Cortex of kidney (tissue), 1 donor: ENCODE measurements at places on chromosomes 4 and X.

DNA sequence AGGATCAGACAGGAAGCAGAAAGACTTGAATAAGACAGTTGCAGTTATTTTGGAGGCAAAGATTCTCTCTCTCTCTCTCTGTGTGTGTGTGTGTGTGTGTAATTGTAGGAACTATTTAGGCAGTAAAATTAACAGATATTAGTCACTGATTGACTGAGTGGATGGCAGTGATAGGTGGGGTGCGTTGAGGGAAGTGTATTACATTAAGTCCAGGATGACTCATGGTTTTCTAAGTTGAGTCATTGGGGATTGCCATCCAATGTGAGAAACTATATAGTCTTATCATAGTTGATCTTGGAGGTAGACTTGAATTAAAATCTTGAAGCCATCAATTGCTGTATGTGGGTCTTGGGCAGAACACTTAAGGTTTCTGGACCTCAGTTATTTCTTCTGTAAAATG, 75.4 kb downstream of the AR start:
- no peak for DNase-seq

DNA sequence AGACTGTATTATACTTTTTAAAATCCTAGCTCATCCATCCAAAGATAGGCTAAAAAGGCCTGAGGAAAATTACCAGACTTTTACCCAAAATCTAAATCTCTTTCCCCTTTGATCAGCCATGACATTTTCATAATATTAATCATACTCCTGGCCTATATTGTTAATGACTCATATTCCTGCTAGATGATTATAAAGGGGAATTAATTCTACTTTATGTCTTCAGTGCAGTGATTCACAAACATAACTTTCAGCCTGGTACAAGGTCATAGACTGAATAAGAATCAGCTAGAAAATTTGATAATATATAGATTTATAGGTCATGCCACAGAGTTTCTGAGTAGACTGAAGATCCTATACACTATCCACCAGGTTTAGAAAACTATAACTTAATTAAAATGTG, 1905.4 kb downstream of the C4orf33 start:
- no peak for DNase-seq

GRCh38 chr4:94813221-94813620, 55.5 kb downstream of the BMPR1B start:
- no peak for DNase-seq

DNA sequence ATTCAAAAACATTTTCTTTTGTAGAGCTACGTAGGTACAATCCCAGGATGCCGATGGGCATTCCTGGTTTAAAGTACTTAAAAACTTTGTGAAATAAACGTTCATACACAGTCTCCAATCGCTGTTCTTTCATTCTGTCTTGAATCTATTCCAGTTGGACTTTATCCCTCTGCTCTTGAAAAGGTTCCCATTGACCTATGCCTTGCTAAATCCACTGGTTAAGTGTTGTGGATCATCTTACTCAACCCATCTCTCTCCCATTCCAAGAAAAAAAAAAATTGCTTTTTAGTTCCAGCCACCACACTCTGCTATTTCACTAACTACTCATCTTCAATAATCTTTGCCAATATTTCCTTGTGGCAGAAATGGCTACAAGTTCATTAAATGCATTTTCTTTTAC, 542.3 kb upstream of the GRIA3 start:
- DNase-seq: no peak

DNA sequence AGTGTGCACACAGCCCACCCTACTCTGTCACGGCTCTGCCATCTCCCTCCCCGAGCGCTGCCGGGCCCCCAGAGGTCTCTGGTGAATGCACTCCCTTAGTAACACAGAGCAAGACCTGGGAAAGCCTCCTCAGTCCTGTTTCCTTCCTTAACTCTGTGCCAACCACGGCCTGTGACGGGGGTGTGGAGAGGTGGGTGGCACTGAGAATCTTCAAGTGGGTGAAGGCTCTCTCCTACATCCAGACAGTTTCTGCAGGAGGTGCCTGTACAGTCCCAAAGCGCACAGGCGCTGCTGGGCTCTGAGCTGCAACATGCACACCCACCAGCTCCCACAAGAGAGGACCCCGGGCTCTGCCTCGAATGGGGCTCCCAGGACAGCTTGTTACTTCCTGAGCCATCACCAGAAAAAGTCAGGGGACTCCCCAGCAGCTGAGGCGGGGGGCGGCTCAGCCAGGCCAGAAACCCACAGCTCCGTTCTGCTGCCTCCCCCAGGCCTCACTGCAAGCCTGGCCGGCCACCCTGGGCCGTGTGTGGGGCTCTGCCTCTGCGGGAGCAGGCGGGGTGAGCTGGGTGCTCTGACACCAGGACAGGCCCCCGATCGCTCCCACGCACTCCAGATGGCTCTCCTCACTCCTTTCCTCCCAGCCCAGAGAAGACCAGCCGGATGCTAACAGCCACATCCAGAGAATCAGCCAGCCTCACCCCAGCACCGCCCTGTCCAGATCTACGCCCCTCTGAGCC, 29.7 kb downstream of the FAM53A start:
- no peak for DNase-seq

DNA sequence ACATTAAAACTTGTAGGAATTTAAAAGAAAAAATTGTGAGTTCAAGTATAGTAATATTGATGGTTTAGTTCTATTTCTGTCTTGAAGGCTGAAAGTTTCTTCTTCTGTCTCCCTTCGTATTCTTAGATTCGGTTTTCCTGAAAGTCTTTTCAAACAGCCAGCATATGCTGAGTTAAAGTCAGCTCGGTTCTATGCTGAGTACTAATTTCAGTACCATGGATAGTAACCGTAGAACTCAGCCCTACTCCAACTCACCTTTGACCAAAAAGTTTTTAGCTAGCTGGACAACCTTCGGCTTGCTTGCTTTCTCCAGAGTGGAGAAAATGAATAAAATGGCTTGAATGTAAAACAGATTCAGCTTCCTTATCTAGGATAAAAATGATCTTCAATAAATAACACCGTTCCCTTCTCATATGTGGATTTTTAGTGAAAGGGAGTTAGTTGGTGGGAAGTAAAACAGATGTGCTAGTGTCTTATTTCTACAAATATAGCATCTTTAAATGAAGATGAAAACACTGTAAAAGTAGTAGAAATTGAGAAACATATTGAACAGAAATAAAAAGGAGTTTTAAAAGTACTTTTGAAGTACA, 5.2 kb downstream of the POU4F2 start:
- DNase-seq: no peak

DNA sequence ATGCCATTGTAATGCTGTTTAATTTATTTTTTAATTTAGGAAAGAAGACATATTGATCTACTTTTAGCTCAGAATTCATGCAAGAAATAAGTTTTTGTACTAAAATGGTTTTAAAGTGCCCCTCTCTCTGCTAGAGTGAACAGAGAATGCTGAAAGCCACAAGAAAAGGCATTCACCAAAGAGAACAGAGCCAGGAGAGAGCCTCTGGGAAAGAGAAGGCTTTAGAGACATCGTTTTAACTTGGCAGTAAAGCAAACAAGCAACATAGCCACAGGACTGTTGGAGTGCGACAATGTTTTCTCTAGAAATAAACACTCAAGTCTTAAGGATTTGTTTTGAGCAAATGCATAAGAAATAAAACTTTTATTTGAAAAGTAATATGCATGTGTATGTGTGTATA, 484.1 kb upstream of the CPEB2 start:
- DNase-seq: no peak

DNA sequence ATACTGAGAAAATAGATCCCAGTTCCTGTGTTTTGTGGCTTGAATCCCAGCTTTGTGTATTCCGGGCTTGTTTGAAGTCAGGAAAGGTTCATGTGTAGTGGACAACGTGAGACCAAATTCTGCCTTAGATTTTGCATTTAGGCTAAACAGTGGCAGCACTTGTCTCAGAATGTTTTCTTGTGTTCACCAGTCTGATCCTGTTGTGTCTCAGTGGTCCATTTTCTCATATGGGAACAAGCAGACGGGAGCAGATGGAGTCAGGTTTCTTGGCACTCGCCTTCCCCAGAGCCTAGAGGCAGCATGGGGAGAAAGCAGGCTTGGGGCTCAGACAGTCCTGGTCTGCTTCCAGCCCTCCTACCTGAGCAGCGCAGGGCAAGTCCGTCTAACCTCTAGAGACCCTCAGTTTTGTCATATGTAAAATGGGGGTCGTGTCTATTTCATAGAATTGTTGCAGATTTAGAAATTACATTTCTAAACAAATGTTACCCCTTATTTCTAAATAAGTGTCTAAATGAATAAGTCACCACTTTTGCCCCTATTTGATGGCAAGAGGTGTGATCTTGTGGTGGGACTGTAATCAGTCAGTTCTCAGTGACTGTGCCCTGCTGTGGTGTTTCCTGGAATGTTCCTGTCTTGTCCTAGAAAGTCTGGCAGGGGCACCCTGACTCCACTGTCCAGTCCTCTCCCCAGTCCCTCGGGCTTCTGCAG, 28.3 kb upstream of the MSANTD1 start:
- DNase-seq: no peak

DNA sequence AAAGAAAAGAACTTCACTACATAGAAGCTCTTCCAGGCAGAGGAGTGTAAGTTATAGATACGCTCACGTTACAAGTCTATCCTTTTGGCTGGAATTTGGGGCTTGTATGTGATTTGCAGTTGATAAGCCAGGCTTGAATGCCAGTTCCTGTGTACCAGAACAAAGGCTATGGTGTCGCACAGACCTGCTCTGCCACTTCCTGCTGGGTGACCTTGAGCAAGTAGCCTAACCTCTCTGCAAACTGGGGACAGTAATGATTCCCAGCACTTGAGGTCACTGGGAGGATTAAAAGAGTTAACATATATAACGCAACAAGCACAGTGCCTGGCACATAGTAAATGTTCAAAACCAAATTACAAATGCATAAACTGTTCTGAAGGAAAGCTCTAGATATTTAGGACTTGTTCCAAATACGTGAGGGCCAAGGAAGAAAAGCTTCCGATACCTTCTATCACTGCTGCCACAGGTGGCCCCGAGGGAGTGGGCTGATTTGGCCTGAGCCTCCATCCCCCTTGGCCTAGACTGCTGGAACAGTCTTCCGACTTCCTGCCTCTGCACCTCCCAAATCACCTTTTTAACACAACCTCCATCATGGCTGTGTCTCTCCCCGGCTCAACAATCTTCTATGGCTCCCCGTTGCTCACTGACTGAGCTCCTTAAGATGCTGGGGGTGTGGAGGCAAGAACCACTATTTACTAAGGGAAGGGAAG, 1.3 kb upstream of the SOWAHD start:
- DNase-seq: no peak

GRCh38 chr4:154634058-154634457, 21.6 kb upstream of the FGG start:
- DNase-seq: no peak

DNA sequence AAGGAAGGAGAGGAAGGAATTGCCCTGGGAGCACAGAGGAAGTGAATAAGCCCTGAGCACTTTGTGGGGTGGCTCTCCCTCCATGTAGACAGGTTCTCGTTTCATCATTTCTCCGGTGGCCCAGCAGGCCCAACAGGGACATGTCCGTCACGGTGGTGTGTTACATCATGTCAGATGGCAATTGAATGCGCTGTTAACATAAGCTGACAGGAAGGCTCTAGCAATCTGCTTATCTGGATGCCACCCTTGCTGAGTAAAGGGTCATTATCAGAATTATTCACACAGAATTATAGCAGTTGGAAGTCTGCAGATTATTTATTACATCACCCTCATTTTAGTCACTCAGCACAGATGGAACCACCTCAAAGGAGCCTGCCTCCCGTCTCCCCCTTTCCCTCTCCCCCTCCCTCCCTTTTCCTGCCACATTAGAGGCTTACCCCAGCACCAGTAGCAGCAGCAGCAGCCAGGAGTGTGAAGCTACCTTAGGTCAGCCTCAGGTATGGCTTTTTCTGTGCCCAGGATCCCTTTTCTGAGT, 124.3 kb upstream of the TRIM2 start:
- DNase-seq: no peak

DNA sequence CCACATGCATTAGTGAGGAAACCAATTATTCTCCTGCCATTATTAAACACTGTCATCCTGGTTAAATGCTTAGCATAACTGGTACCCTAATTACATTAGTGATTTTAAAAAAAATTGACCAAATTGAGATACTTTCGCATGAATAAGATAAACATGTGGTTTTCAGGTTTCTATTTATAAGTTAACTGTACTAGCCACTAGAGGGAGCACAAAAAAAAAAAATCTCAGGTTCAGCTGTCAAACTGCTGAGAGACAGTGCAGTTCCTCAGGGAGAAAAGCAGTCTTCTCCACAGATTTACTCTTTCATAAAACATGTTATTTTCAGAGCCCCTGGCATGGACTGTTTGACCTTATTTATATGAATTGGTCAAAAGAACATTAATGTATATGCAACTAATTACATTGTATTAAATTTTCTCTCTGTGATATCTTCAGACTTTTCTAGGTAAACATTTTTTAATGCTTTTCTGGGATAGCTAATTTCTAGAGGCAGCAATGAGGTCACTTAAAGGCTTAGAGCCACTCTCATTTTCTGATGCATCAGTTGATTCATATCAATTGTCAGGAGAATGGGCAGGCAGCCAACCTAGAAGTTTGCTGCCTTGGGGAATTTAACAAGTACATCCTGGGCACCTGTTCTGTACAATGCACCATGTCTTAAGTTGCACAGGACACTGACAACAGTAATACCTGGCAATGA, 167.5 kb downstream of the CDS1 start:
- no peak for DNase-seq

DNA sequence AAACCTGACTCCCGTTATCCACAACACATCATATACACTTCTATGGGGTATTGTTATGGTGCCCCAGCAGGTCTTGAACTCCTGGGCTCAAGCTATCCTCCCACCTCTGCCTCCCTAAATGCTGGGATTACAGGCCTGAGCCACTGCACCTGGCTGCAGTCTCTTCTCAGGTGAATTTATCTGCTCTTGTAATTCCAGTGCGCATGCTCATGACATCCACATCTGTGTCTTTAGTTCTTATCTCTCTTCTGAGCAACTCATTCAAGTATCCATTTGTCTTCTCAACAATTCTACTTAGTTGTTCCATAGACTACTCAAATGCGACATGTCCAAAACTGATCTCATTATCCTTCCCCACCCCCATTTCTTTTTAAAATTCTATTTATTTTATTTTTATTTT, 20.5 kb upstream of the MID2 start:
- no peak for DNase-seq
